ENCODE measurements at places on chromosomes 13 and 19. TPM values are rescaled to one million over a fixed set of nuclear protein-coding genes. Genes with fewer than 3 reads are reported as not detected.

DNA sequence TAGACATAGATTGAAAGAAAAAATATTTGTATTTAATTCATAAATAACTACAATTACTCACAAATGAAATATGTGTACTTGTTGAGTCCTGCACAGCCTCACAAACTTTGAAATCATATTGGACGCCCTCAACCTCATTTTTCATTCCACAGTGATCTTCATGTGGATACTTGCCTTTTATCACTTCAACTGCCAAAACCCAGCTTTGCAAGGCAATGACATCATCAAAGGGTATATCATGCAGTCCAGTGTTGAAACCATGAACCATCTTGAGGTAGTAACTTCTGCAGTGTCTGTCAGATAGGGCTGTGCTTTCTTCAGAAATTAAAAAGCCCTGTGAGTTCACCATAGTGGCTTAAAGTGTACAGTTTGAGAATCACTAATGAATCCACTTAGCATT lies 82.2 kb downstream of the HS6ST3 start:
- H3K4me1 ChIP-seq, result no peaks in the 10 kb centered on the region
- H3K4me3 ChIP-seq, result no peak overlapping the region
- H3K36me3 ChIP-seq, result no peaks in the 10 kb centered on the region
- H3K27ac ChIP-seq, result no peak overlapping the region
- no peak for DNase-seq

The SLITRK6 gene
- total RNA-seq, result 13.0 TPM

The FAM83E gene
- 6.1 TPM for total RNA-seq

The SSC5D gene
- total RNA-seq, result 1.5 TPM

GRCh38 chr13:107348471-107348870 lies 780.5 kb upstream of the ARGLU1 start:
- peaks cover 5% of the 10 kb centered on the region for H3K4me1 ChIP-seq
- H3K27ac ChIP-seq, result no peak overlapping the region
- no peak overlapping the region for H3K4me3 ChIP-seq
- no peak for DNase-seq
- H3K36me3 ChIP-seq, result no peaks in the 10 kb centered on the region
- no peaks in the 10 kb centered on the region for H3K27me3 ChIP-seq

The SPACA4 gene
- not detected for total RNA-seq

GRCh38 chr13:39859898-39860297 lies 204.4 kb downstream of the COG6 start:
- DNase-seq, result no peak
- no peak overlapping the region for H3K4me3 ChIP-seq
- no peak overlapping the region for H3K27ac ChIP-seq
- H3K4me1 ChIP-seq, result no peaks in the 10 kb centered on the region
- H3K27me3 ChIP-seq, result no peaks in the 10 kb centered on the region
- H3K36me3 ChIP-seq, result no peaks in the 10 kb centered on the region
